ENCODE measurements at places on chromosomes 7 and 10.
A peak's percentile ranks its signal among the peaks of the same experiment; 100 is the strongest.

GRCh38 chr10:51879238-51879637 lies 179.8 kb upstream of the CSTF2T start:
- no peak for DNase-seq

DNA sequence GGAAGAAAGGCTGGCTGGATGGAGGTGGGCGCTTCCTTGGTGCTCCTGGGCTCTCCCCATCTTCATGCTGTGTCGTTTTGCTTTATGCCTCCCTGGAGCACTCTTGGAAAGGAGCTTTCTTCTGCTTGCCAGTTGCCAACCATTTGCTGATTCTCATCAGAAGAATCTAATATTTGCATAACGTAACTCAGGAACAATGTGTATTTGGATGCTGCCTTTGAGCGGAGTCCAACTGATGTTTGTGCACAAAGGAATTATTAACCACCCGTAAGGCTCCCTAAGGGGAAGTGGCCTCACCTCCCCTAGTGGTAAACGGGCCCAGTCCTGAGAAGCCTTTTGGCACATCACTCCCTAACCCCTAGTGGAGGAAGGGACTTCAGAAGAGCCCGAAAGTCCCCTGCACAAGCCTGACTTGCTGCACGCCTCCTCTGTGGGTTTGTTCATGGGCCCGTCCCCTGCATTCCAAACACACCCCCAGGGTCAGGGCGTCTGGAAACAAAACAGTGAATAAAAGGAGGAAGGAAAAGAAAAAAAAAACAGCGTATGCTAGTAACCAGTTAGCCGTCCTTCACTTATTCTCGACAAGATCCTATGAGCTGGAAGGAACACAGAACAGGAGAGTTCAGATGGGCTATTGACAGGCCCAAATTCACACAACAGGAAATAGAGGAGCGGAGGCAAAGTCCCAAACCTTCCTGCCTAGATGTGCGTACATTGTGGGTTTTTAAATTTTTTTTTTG lies 602.2 kb downstream of the LRMDA start:
- DNase-seq = no peak

DNA sequence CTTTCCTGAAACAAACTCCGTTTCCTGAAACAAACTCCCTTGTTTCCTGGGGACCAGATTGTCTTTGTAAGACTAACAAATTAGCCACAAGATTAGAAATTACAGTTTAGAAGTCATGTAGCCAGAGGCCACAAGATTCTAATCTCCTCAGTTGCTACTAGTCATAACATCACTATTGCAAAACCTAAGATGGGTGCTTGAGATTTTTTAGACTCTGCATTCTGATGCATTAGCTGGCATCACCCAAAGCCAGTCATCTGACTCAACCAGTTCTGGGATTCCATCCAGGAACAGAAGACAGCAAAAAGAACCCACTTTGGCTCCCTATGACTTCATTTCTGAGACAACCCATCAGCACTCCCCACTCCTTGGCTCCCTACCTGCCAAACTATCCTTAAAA lies 367.9 kb upstream of the MBL2 start:
- no peak for DNase-seq

DNA sequence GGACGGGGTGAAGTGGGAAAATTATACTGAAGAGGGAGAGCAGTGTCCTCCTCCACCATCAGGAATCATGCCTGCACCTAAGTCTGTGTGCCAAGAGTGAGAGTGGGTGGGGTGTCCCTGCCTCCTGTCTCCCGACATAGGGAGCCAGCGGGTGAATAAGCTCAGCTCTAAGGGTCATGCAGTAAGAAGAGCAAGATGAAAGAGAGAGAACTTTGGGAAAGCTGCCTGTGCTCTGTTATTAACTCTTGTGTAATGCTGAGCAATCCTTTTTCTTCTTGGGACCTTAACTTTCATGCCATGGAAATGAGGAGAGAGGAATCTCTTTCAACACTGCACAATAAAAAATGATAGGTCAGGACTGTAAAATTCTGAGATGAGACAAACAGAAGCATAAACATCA lies 7.9 kb upstream of the TCAF1 start:
- DNase-seq = no peak

DNA sequence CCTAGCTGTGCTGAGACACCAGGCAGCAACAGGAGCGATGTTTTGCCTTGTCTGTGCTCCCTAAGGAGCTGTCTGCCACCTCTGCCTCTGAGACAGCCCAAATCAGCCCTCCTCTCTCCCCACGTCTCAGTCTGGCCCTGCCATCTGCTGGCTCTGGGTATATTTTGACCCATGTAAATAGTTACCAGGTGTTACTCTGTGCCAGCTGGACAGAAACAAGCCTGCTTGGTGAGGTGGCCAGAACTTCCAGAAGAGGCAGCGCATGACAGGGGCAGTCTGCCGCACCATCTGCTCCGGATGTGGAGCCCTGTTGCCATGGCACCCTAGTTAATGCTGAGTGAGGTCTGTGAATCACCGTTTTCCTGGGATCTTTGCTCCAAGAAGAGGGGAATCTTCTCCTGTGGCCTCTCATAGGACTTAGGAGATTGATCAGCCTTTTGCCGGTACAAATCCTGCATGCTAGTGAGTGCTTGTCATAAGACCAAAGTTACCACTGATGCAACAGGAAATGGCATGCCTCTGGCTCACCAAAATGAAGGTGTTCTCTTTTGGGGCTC lies 31.8 kb downstream of the GSTO2 start:
- peak; percentile 70 for DNase-seq

DNA sequence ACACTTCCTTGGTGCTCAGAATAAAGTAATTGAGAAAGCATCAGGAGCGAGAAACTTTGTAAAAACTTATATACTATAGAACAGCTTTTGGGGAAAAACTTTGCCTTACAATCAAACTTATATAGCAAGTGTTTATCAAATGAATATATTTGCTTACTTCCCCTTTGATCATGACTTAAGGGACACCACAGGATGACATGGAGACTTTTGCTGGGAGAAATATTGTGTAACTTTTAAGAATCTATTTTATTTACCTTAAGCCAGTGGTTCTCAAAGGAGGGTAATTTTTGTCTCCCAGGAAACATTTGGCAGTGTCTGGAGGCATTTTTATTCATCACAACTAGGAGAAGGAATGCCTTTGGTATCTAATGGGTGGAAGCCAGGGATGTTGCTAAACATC lies 173.8 kb upstream of the HABP2 start:
- no peak for DNase-seq

DNA sequence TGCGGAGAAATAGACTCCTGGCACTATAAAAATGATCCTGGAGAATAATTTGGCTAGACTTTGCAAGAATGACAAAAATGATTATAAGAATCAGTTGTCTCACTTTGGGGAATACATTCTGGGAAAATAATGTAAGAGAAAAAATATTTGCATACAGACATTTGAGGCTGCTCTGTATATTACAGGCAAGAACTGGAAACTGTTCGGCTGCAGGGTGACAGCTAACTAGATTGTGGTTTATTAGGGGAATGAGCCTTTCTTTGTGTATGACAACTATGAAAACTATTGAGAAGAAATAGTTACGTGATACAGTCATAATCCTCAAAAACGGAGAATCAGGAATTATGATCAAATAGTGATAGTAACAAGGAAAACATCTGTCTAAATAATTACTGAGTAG lies 8.6 kb downstream of the TRIM56 start:
- no peak for DNase-seq

DNA sequence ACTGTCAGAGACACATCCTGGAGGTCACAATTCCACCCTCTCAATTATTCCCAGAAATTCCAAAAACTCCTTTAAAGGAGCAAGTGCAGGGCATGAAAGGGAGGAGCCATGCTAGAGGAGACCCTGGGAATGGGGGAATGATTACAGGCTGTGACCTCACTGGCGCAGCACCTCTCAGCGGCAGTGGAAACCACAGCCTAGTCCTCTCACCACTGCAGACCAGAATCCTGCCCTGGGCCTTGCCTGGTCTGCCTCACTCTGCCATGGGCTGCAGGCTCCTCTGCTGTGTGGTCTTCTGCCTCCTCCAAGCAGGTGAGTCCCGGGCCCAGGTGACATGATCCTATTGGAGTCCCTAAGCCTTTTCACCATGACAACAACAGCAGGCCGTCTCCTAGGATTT lies 50.5 kb upstream of the PRSS58 start:
- no peak for DNase-seq

DNA sequence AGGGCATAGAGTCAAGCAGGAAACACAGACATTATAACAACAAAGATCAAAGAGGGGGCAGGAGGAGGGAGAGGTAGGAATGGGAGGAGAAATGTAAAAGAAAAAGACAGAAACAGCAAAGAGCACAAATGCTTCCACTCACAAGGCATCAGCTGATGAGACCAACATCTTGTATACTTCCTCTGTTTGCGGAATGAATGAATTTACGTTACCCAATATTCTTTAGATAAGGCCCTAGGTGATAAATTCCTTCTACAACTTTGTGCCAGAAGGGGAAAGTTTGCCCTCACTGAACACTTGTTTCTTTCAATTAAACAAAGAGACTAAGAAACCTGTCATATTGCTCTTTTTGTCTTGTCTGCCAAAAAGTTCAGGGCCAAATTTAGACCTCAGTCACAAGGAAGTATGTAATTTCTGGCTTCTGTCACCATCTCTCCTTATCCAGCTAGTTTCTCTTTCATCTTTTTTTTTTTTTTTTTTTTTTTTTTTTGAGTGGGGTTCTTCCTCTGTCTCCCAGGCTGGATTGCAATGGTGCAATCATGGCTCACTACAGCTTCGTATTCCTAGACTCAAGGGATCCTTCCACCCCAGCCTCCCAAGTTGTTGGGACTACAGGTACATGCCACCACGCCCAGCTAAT lies 116.4 kb upstream of the NANOS1 start:
- DNase-seq = no peak

DNA sequence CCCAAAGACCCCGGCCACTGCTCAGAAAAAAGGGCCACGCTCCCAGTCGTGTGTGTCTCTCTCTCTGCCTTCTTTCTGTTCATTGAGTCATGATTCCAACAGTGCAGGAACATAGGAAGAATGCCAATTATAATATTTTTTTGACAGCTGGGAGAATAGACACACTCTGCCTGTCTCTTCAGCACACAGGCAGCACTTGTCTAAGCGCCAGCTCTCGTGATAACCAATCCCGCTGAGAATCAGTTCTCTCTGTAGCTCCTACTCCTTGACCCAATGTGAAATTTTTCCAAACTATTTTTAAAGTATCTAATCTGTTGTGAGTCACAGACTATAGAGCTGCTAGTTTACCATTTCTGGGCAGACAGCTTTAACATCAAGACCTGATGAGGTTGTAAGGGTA lies 145.7 kb upstream of the RHEB start:
- DNase-seq = no peak

- no peak for DNase-seq
These were observed 26.9 kb upstream of the TRIM56 start for GRCh38 chr7:101058355-101058754.

GRCh38 chr7:138226001-138226476 lies 149.8 kb downstream of the AKR1D1 start:
- no peak for DNase-seq

- no peak for DNase-seq
These were observed 16.4 kb upstream of the ADD3 start for GRCh38 chr10:109991266-109991855.

GRCh38 chr10:74190494-74190893 lies 39.5 kb downstream of the ADK start:
- DNase-seq = no peak

- DNase-seq = no peak
These were observed 33.0 kb upstream of the GALNTL5 start for GRCh38 chr7:151923097-151923876.

GRCh38 chr7:108067844-108068243 lies 62.3 kb downstream of the LAMB4 start:
- DNase-seq = peak; percentile 52

DNA sequence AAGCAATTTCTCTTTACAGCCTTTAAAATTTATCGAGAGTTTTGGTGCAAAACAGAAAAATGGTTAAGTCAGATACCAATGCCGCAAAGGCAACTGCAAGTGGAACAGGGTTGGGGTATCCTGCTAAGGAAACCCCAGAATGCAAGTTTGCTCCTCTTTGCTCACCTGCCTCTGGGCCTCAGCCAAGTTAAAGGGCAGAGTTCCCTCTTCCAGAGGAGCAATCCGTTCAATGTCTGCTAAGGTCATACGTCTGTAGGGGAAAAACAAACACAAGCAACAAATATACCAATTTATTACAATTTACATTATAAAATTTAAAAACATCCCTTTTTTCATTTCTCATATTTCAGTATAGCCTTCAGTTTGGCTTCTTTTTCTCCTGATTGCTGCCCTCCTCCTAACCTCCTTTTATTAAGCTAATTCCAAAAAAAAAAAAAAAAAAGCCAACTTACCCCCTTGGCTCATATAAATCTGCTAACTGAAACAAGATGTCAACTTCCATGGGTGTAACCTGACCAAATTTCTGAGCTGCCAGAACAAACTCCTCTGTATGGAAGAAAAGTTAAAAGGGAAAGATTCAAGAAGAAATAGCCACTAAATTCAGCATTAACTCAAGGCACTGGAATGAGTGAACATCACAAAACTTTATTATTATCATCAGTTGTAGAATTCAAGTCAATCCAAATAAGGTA lies 132.6 kb downstream of the SLC25A13 start:
- no peak for DNase-seq

DNA sequence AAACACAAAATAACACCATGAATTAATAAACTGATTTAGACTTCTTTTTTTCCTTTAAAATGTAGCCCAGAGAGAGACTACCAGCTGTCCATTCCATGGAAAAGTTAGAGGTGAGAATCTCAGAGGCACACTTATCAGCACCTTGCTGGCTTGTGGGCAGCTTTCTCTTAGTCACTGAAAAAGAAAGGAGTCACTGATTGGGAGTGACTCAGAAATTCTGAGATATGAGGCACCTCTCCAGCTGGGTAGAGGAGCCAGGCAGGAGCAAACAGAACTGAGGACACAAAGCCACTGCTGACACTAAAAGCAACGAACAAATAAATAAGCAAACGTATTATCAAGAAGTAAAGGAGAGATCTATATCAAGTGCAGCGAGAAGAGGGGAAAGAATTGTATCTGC lies 310.6 kb downstream of the PARD3 start:
- DNase-seq = no peak

DNA sequence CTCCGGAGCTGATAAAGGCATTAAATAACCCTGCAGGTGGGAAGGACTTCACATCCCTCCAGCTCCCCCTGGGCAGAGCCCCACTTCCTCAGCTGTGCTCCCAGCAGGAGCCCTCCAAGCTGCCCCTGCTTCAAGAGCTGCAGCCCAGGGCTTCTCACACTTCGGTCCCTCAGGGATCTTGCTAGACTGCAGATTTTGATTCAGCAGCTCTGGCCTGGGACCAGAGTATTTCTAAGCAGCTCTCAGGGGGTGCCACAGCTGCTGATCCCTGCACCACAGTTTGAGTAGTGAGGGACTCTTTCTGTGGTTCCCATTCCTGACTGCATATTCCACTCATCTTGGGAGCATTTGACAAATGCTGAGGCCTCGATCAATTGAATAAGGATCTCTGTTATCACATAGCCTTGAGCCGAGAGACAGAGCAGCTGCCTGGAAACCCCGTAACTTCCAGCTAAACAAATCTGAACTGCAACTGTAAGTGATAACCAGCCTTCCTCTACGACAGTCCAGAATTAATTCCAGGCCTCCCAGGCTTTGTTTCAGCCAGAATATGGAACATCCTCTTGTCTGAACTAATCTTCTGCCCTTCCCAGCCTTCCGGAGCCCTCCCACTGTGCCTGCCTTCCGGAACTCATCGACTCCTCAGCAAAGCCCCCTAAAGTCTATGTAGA lies 161.4 kb downstream of the CCDC3 start:
- DNase-seq = no peak

GRCh38 chr7:28038175-28038797 lies 142.3 kb downstream of the JAZF1 start:
- no peak for DNase-seq

- no peak for DNase-seq
These were observed 229.4 kb downstream of the TNS3 start for GRCh38 chr7:47352394-47352968.

Measured in NCI-H1105 (cell line).